ENCODE measurements at places on chromosomes 6 and 20.

DNA sequence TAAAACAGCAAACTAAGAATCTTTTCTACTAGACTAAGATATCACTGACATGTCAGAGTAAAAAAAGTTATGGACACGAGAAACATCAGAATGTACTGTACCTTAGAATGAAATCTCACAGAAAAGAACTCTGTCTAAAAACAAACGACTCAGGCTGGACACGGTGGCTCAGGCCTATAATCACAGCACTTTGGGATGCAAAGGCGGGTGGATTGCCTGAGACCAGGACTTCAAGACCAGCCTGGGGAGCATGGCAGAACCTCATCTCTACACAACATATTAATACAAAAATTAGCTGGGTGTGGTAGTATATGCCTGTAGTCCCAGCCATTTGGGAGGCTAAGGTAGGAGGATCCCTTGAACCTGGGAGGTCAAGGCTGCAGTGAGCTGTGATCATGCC, 122.6 kb downstream of the PRND start:
- no peak for DNase-seq

DNA sequence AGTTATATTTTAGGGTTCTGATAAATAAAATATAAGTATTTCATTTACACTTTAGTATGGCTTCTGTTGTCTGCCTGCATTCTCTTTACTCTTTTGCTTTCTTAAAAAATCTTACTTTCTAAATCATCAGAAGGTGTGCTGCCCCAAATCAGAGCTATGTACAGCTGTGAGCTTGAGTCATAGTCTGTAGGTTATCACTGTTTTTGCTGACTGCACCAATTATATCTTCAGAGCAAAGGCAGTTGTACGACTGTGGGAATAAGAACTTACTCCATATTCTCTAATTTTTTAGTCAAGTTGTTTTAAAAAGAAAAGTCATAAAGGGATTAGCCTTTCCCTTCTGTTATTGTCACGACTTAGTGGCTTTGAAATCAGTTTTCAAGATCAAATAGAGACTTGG, 1649.0 kb downstream of the HACE1 start:
- no peak for DNase-seq

DNA sequence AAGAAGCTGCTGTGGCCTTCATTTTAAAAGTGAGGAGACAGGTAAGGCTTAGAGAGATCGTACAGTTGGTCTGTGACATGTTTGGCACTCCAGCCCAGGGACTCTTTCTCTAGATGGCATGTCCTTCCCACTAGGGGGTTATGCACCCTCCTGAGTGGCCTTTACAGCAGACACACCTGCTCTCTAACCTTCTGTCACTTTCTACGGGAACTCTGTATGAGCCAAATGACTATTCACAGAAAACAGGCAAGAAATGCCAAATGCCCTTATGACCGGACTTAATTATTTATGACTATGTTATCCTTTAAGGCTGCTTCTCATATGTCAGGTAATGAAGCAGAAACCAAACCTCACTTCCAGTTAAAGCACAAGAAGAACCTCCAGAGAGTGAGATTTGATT, 91.2 kb downstream of the MAP3K5 start:
- DNase-seq = no peak

DNA sequence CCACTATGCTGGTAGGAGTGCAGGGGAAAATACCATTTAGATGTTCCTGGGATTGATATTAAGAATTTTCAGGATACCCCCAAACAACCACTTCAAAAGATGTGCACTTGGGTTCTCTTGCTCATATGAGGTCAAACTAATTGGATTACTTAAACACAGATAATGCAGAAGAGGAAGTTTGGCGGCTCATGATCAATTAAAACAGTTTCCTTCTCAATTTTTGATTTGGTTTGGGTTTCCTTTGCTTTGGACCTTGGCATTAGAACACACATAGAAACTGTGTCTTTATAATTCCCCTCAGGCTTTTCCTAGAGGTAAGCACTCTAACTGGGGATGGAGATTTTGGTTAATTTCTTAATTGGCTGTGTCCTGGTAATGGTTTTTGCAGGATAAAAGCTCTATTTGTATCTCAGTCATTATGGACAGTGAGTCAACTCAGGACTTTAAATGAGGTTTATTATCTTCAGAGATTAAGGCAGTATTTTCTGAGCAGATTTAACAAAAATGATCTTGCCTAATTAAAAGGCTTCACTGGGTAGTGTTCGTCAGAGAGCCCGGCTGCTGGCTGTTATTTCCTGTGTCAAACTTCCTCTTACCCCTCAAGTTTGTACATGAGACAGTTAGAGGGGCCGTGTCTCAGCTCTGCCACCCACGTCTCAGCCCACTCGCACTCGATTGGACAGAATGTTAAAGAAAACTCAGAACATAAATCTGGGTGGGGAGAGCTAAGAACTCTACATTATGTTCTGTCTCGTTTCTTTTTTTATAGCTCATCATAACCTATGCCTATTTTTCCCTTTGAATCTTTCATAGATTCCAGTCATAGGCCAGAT, 50.3 kb upstream of the PREP start:
- no peak for DNase-seq

- DNase-seq = no peak
Measured at GRCh38 chr6:117601811-117602150, 530 bp downstream of the GOPC start.

- DNase-seq = no peak
Measured at GRCh38 chr20:46237227-46237626, 71.1 kb downstream of the CDH22 start.

DNA sequence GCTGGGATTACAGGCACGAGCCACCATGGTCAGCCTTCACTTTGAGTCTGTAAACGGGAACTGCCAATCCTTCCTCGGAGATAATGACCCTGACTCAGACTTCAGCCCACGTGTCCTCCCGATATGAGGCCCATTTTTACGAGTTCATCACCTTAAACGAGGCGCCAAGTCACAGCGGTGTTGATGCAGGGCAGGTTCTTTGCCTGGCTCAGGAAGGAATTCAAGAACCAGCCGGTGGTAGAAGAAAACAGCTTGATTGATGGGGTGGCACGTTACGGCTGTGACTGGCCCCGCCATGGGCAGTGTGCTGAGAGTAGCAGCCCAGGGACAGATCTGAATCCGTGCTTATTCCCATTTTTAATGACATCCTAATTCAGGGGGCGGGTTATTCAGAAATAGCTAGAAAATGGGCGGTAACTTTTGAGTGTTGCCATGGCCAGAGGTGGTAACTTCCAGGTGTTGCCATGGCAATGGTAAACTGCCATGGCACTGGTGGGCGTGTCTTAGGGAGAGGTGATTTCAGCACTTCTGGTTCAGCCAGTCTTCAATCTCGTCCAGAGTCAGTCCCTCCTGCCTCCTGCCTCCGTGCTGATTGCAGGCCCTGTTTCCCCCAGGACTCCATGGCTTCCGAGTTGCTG, 9.1 kb upstream of the MAP1LC3A start:
- peak; percentile 71 for DNase-seq

GRCh38 chr6:7588506-7588905, 1.5 kb upstream of the SNRNP48 start:
- no peak for DNase-seq

DNA sequence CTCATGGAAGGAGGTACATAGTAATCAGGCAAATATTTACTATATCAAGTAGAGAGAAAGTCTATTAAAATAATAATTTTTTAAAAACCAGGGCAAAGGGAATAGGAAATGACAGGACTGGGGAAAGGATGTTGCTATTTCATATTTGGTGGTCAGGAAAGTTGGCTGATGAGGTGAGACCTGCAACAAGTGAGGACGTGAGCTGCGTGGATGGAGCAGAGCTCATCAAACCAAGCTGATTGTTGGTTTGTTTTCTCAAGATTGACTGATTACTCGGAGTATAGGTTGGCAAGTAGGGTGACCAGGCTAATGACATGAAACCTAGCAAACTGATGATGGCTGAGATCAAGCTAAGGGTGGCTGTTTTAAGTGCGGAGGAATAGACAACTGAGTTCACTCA, 6.0 kb downstream of the GJA1 start:
- DNase-seq = no peak

DNA sequence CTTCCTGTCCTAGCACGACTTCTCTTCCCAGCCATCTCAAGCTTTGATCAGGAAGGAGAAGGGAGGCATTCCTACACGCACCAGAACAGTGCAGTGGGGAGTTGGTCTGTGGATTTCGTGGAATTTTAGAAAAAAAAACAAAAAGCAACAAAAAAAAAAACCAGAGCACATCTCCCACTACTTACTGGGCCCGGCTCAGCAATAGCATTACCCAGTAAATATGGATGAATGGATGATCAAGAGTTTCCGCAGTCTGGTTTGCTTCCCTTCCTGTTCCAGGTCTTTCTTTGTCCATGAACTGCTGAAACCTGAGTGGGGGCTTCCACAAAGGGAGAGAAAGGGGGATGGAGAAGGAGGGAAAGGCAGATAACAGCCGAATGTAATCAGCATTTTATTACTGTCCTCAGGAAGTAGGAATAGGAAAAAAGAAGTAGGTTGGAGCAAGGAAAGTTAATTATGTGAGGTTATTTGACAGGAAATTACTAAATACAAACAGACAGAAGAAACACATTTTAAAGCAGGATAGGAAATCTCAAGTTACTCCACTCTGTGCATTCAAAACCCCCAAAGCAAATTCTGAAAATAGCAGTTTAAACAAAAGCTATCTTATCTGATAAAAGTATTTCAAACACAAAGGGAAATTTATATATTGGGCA, 349.0 kb downstream of the PRL start:
- no peak for DNase-seq

DNA sequence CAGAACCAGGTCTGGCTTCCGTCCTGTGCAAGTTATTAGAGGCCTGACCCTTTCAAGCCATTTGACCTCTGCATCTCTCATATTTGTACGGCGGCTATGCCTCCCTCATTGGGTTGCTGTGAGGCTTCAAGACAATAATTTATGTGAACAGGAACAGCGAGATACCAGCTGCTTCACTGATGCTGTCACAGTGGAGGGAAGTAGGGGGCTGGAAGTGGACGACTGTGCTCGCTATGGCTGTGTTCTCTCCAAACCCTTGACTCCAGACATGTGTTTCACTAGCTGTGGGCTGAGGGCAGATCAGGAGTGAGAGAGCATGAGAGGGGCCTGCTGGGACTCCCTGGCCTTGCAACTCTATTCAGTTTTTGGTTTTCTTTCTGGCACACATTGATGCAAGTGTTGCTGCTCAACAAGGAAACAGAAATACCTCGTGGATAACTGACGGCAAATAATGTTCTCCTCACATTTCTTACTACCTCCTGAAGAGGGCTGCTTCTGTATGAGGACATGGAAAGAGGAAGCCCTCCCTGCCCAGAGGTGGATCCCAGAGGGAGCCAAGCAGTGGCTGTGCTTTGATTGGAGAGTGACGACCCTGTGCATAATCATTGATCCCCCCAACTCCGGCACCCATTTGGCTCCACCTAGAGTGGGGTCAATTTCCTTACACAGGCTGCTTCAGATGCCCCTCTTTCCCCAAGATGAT, 34.7 kb upstream of the SCP2D1 start:
- no peak for DNase-seq

DNA sequence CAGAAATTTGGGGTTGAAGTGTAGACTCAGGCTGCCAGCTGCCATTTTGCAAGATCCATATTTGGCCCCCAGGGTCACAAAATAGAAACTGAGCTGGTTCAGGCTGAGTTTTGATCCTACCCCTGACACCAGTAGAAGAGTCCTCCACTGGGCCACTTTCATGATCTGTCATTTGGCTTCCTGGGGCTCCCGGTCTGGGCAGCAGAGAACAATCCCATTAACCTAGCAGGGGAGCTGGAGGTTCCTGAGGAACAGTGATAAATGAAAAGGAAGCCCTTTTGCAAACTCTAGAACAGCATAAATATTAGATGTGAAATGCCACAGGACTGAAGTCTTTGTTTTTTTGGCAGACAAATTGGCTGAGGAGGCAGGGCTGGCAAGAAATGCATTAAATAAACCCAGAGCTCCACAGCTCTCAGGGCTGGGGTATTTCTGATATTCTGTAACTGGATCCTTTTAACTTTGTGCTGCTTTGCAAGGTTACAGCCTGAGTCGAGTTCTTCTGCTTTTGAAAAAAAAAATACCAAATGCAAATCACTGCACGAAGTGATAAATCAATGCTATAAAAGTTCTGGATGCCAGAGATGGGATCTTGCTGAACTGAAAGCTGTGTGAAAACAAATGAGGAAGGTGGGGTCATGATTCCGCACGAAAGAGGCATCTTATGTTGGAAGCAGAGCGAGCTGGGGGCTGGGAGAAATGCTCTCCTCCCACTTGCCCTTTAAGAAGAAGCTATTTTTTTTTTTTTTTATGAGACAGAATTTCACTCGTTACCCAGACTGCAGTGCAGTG, 64.4 kb downstream of the SULF2 start:
- no peak for DNase-seq

- DNase-seq = no peak
Measured at GRCh38 chr6:160319246-160319645, 28.9 kb upstream of the SLC22A3 start.

DNA sequence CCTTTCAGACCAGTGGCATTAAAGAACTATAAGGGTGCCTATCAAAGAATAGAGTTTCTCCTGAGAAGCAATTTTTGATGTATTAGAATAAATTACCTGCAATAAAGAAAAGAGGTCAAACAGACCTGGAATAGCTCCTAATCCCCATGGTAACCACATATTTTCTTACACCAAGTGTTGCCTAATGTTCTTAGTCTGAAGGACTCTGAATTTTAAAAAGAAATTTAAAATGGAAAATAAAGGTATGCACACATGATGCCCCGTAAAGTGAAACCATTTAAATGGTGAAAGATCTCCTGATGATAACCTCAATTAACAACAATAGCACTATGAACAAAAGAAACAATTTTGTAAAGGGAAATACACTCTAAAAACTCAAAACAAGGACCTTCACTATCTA, 55.1 kb upstream of the LOC128125822 start:
- DNase-seq = no peak

- DNase-seq = no peak
Measured at GRCh38 chr6:5461365-5461764, 200.1 kb downstream of the FARS2 start.

- no peak for DNase-seq
Measured at GRCh38 chr20:16498526-16499253, 74.6 kb downstream of the KIF16B start.

GRCh38 chr6:31785475-31785874, 8.3 kb upstream of the VWA7 start:
- no peak for DNase-seq

DNA sequence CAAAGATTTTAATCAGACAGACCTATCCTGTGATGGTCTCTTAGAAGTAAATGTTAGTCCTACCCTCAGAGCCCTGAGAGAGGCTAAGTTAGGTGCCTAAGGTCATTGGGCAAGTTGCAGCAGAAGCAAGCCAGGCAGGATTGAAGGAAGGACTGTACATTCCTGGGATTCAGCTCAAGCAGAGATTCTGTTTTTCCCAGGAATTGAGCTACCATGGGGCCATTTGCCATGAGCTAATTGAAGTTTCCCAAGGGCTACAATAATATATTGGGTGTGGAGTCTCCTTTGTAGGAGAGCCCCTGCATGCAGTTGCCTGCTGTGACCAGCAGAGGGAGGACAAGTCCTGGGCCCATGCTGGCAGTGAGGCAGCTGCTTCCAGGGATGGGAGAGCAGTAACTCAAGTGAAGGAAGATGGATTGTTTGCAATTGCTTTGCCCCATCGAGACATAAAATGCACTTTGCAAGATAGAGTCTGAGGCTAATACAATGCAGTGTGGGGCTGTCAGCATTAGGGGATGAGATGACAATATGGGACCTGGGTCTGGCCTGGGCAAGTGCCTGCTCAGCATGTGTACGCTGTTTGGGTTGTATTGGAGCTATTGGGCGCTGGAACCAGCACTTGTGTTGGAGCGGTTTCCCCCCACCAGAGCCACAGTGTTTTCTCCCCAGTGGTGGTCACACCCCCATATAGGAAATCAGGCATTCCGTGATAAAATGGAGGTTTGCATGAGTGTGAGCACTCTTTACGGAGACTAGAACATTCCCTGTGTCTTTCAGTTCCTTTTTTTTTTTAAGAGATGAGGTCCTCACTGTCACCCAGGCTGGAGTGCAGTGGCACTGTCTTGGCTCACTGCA, 27.9 kb downstream of the DNMT3B start:
- peak; percentile 95 for DNase-seq

All from T47D (cell line).